Heart right ventricle (tissue), 16 donors: ENCODE measurements at places on chromosomes 12 and 14.
A peak's percentile ranks its signal among the peaks of the same experiment; 100 is the strongest.

- peak; percentile 29 for DNase-seq
Measured at GRCh38 chr14:72291908-72292688, 359.9 kb downstream of the RGS6 start.

DNA sequence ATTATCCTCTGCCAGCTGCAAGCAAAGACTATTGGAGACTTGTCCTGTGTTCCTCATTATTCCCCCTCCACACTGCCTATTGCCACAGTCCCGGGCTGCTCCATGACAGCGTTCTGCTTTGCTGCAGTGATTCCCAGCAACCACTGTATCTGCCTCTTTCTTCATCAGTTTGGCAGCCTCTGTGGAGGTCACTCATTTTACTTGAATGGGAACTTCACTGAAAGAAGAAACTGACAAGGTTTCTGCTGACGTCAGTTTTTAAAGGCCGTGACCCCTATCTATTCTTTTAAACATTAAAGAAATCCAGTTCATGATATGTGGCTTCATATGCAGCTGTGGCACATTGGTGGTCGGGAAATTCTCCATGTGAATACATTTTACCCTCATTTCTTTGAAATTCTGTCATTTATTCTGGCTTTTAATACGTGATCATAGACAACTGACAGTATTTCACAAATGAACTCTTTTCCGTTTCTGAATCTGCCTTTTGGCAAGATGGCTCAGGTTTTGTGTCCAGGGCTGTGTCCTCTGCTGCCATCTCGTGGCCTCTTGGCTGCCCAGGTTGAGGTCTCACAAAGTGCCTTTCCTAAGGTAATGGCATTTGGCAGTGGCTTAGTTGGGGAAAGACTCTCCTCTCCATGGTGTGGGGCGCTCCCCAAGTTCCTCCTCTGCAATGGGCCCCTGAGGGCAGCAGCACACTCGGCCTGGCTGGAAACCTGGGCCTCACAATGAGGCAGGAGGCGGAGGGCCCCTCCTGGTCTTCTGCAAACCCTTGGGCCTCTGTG, 5.8 kb downstream of the TMEM253 start:
- peak; percentile 86 for DNase-seq

DNA sequence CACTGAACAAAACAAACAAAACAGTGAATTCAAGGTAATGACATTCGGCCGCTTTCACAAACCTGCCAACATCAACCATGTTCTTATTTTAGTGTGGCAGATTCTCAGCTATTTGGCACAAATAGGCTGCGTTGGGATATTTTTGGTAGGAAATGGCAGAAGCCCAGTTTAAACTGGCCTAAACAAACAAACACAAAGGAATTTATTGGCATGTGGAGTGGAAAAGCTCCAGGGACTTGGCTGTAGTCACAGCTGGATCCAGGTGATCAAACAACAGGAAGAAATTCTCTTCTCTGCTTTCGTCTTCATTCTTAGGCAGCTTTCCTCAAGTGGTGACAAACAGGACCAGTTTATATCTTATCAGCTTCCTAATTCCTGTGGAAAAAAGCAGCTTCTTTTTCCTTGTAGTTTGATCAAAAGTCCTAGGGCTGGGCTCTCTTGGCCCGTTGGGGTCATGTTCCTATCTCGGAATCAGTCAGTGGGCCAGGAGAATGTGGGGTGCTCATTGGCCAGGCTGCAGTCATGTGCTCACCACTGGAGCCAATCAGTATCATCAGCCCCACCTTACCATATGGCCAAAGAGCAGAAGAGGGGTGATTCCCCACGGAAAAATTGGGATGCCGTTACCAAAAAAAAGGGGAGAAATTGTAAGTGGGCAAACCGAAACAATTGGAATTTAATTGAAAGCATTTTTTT, 22.6 kb downstream of the C12orf75 start:
- DNase-seq: no peak

DNA sequence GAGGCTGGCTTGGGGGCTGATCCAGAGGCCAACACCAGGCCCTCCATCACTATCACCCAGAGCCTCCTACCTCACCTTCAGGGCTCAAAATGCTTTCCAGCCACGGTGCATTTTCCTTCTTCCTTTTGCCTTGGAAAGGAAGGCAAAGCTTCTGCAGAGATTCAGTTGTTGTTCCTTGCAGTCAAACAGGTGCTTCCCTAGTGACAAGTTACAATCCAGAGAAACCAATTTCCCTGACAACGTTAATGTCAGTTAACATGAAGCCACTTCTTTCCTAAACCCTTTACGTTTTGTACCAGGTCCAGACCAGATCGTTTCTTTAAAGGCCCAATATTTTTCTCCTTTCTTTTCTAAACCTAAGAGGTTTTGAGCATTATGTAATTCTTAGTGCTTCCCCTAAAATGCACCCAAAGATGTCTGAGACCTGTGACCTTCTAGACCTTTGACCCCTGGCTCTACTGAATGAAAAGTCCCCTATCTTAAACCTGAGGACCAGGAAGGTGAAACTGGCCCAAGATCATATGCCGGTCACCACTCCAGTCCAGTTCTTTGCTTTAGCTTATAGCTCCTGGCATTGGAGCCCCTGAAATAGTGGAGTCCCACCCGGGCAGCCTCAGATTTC, 211.5 kb downstream of the SLC41A2 start:
- DNase-seq: no peak

GRCh38 chr12:117188961-117189724, 1.1 kb downstream of the FBXO21 start:
- no peak for DNase-seq

DNA sequence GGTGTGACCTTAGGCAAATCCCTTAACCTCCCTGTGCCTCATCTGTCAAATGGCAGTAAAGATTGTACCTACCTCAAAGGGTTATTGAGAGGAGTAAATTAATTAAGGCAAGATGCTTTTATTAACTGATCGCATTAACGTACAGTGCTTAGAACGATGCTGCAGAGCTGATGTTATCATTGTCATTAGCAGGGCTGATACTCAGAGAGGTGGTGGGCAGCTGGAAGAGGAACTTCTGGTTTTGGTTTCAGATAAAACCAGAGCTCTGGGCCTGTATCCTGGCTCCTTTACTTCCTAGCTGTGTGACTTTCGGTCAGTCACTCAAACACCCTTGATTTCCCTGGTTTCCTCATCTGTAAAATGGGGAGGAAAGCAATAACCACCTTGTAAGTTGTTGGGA, 55.1 kb downstream of the CALM1 start:
- no peak for DNase-seq

- peak; percentile 61 for DNase-seq
Measured at GRCh38 chr12:120584343-120585149, 3.3 kb upstream of the POP5 start.

- no peak for DNase-seq
Measured at GRCh38 chr14:69010648-69011047, 31.5 kb upstream of the ACTN1 start.

DNA sequence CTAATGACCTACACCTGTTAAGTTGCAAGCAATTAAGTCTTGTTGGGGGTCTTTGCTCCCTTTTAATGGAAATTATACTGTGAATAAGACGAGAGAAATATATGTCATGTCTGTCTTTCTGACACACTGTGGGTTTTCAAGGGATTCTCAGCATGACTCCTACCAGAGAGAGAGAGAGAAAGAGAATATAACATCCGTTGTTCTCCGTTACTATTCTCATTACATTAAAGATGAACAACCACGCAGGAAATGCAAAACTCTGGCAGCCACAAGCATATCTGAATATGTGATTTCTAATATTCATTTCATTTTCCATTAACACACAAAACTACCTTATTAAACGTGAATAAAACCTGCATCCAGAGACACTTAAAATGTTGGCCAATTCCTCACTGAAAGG, 67.3 kb upstream of the EGLN3 start:
- DNase-seq: no peak

GRCh38 chr12:58463051-58463450, 457.3 kb downstream of the LRIG3 start:
- DNase-seq: no peak

DNA sequence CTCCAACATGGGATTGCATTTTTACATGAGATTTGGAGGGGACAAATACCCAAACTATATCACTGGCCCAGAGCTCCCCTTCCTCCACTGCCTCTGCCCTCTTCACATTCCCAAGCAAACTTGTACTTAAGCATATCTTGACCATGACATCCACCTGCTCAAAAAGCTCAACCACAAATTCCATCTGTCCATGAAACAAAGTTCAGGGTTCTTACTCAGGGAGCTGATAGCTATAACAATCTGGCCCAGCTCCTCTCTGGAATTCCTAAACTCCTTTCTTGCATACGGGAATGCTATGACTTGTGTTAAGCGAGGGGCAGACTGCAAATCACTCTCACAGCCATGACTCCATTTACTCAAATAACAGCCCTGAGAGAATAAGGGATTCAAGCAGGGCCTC, 152.1 kb downstream of the GALC start:
- no peak for DNase-seq

DNA sequence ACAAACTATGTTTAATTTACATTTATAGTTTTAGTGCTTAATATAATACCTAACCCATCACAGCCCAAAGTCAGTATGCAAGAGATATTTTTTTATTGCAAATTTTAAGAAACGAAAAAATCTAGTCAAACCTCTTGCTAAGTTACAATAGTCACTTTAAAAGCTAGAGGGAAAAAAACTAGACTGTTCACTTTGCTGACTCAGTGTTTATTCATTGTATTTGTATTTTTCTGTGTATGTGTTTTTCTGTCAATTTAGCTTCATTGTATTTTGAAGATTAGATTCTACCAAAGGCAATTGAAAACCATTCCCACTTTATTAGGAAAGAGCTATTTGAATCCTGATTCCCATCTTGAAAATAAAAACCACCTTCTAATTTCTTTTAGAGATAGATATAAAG, 891.5 kb downstream of the SLC16A7 start:
- DNase-seq: no peak
